Ureter (tissue), 1 donor: ENCODE measurements at places on chromosomes 2 and 18.

- no peak for DNase-seq
These were observed 29.4 kb downstream of the ITM2C start for GRCh38 chr2:230893841-230894781.

DNA sequence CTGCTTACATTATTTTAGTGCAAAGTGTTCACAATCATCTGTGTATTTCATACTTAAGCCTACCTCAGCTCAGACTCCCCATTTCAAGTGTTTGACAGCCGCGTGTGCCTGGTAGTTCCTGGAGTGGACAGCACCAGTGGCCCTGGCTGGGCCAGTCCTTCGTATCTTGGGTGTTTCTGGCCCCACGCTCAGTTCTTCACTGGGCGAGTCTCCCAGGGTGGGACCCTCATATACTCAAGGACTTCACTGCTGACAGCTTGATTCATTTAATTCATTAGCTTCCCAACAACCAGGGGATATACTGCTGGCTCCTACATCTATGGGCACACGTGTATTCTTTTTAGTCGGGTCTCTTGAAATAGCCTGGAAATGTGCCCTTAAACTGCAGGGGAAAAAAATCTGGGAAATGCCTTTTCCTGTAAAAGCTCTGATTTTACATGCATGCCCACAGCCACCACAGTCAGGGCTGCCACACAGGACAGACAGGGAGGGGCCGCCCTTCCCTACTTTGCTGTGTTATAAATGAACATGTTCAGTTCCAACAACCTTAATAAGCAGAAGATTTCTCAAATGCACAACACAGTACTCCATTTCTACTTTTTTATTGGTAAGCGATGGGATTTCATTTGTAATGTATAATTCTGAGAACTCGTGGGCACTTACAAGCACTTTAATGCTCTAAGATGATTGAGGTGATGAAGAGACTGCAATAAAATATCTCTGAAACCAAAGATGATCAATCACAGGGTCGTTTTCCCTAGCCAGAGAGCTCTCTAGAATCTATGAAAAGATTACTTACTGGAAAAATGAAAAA, 205.5 kb upstream of the REV1 start:
- DNase-seq: no peak

DNA sequence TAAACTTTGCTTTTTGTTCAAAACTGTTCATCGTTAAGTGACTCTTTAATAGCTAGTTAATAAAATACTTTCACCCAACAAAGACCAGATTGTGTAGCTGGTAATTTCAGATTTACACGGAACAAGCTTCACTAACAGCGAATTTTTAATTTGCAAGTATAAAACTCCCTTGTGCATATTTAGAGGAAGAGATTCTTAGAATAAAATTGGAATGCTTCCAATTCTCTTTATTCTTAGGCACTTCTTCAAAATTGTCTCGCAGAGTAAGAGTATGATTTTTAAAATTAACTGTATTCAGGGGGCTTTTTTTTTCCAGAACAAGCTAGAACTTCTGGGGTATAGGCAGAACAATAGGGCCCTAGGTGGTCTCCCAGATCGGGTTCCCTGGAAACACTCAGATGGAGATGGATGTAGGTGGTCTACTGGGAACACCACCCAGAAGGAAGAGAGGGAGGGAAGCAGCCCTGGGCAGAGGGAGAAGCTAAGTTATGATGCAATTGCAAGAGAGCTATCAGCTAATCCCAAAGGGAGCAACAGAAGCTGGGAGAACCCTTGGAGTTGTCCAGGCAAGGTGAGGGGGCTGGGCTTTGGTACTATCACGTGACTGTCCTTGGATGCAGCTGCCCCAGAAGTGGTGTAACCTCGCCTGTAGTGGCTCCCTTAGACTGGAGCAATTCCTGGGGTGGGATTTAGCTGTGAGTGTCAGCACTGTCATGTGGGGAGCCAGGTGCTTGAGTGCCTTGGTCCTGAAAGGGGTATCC, 151.7 kb upstream of the ASB18 start:
- DNase-seq: no peak

DNA sequence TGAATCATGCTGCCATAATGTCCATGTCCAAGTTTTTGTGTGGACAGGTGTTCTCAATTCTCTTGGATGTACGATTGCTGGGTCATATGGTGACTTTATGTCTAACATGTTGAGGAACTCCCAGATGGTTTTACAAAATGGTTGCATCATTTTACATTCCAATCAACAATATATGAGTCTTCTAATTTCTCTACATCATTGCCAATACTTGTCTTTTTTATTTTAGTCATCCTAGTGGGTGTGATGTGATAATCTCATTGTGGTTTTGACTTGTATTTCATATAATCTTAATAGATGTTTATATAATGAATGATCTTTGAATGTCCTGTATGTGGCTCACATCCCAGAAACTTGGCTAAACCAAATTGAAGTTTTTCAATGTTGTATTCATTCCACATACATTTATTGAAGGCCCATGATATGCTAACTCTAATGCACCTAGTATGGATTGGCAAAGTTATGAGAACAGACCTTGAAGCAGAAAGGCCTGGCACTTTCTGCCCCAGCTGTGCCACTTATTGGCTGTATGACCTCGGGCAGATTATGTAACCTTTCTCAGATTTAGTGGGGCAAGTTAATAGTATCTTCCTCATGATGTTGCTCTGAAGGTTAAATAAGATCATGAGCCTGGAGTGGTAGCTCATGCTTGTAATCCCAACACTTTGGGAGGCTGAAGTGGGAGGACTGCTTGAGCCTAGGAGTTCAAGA, 205.4 kb downstream of the RAB3GAP1 start:
- DNase-seq: no peak

- no peak for DNase-seq
These were observed 44.6 kb upstream of the TUBA3D start for GRCh38 chr2:131431336-131431735.

GRCh38 chr2:154133823-154134222, 262.1 kb downstream of the GALNT13 start:
- DNase-seq: no peak

GRCh38 chr2:119338826-119339561, 27.6 kb downstream of the C2orf76 start:
- peak; percentile 50 for DNase-seq

DNA sequence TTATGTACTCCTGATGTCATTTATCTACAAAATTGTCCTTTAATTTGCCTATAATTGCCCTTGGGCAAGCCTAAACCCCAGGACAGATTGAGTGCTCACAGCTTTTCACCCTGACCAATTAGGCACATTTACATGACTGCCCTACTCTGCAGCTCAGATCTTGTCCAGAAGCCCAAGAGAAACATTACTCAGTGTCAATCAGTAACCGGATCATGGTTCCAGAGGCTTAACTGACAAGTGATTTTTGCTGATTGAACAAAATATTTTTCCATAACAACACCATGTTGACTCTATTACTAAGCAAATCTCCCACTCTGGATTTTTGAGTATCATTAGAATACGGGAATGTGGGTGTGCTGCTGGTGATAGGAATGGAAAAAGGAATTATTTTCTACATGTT, 465.4 kb upstream of the TNP1 start:
- no peak for DNase-seq

GRCh38 chr2:185222311-185222710, 516.3 kb upstream of the FSIP2 start:
- DNase-seq: no peak

- DNase-seq: peak; percentile 57
These were observed 15.6 kb upstream of the ASAP2 start for GRCh38 chr2:9191041-9191481.

- DNase-seq: peak; percentile 66
These were observed at the start of gene FHOD3 for GRCh38 chr18:36297417-36298125. Gene FHOD3, plus strand, starts transcription at chr18:36297713. Its CDS starts 123 bp downstream, at chr18:36297836.

GRCh38 chr2:234291765-234292204, 205.1 kb downstream of the ARL4C start:
- DNase-seq: no peak

DNA sequence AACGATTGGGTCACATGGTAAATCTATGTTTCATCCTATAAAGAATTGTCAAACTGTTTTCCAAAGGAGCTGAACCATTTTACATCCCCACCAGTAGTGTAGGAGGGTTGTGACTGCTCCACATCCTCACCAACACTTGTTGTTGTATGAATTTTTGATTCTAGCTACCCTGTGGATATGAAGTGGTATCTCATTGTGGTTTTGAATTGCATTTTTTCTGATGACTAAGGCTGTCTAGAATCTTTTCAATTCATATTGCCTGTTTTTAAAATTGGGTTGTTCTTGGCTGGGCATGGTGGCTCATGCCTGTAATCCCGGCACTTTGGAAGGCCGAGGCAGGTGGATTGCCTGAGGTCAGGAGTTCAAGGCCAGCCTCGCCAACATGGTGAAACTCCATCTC, 44.5 kb downstream of the TXNL1 start:
- no peak for DNase-seq

GRCh38 chr2:143433251-143433650, 304.0 kb downstream of the ARHGAP15 start:
- no peak for DNase-seq

GRCh38 chr2:66495788-66496640, 61.1 kb downstream of the MEIS1 start:
- peak; percentile 82 for DNase-seq

- DNase-seq: no peak
These were observed 567 bp downstream of the VWA3B start for GRCh38 chr2:98087447-98088020.

DNA sequence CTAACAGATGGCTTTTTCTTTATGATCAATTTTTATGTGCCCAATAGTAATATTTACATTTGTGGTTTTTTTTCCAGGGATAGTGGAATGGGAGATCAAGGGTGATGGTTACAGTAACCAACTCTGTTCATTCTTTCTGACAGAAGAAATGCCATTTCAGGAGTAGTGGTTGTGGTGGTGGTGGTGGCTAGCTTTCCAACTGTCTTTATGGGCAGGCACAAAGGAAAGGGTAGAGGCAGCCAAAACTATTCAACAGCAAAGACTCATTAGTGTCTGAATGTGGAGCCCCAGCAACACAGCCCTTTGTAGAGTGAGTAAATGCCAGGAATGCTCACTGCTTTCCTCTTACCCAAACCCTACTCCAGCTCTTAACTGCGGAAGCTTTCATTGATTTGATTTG, 227.7 kb downstream of the RND3 start:
- DNase-seq: no peak
